Kidney (tissue), 22 donors: ENCODE measurements at places on chromosomes 13 and 19. TPM values are rescaled to one million over a fixed set of nuclear protein-coding genes. Genes with fewer than 3 reads are reported as not detected.
A peak's percentile ranks its signal among the peaks of the same experiment; 100 is the strongest.

PCP2 gene
- total RNA-seq: 6.1 TPM

PABPC3 gene
- 0.22 TPM for total RNA-seq

IL17D gene
- 0.44 TPM for total RNA-seq

MAN2B1 gene
- total RNA-seq: 90.5 TPM

HSH2D gene
- total RNA-seq: 7.7 TPM

SLC25A15 gene
- 7.7 TPM for total RNA-seq

ZNF266 gene
- total RNA-seq: 31.4 TPM

SCGB2B2 gene
- total RNA-seq: 1.1 TPM

ZNF888 gene
- 22.6 TPM for total RNA-seq

HNRNPA1L2 gene
- 9.3 TPM for total RNA-seq

DNA sequence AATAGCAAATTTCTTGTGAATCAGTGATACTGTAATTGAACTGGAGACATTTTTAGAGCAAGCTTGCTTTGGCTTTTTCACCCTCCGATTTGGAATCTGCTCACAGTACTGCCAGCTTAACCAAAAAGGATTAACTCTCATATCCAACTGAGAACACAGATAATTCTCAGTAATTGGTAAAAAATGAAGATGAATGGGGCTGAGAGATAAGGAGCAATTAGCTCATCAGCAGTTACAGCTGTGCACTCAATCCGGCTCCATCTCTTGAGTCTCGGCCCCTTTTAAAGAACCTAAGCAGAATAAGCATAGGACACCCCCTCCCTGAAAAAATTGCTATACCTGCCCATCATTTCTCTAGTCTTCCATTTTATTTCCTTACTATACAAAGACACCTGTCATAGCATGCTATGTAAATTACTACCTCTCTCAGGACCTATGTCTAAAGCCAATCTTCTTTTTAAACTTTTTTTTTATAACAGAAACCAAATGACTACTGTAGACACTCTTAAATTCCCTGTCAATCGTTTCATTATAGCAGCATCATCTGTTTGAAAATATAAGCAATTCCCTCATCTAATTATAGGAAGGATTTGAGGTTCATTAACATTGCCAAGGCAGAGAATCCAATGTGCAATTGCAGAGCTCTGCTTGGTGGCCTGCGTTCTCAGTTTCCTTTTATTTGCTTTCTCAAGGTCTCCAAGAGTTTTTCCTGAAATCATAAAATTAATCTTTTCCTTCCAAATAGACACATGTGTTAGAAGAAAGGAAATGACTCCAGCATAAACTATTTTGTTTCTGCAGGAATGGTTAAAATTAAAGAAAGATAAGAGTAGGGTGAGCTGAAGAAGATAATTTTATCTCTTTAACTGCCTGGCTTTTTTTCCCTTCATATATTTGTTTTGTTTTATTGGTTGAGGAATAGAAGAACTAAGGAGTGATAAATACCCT is 242.1 kb downstream of the DACH1 start:
- DNase-seq: no peak

DNA sequence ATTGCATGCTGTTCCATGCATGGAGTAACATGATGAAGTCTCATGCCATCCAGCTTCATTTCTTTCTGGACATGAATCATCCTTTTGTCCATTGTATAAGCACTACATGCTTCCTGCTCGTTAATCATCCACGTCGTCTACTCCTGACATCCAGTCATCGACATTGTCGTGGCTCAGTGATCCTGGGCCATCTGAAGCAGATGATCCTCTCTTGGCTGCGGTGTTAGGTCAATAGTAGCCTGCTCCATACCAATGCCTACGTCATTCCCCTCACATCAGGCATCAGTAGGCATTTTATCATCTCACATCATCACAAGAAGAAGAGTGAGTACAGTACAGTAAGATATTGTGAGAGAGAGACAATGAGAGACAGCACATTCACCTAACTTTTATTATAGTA is 7.9 kb upstream of the MYO16 start:
- DNase-seq: no peak

DNA sequence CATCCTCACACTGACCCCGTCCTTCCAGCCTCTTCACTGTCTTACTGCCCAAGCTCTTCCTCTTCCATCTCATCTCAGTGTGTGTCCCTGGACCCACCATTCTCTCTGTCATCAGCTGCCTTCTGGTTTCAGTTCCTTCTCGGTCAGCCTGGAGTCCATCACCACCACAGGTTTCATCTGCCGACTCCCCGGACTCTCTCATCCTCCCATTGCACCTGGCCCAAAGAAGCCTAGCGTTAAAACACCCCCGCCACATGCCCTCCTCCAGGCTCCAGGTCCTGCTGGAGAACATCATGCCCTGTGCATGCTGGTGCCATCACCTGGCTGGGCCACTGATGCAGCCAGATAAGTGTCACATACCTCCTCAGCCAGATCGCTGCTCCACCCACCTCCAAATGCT is 122.1 kb upstream of the GPR12 start:
- no peak for DNase-seq

GRCh38 chr13:45446181-45446580 is 18.6 kb upstream of the COG3 start:
- DNase-seq: no peak

DNA sequence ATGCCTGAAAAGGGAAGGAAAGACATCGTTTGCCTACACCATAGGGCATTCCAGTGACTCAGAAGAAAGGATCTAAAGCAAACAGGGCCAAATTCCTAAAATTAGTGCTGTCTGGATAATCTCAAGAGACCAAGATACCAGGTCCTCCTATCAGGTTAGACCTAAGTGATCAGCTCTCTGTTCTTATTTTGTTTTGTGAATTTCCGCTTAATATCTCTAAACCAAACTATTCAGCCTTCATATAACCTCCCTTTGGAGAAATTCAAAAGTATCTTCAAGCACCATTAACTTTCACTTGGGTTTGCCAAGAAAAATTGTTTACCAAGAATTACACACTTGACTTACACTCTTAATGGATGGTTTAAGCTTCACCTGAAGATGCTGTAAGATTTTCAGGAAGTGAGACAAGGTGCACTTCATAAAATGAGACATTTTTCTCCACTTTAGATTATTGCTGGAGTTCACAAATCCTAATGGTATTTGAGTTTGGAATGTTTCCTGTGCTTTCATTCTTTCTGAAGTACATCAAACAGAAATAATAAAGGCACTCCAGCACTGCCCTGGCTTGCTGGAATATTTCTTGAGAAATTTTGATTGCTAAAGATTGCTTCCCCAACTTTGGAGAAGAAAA is 376.1 kb downstream of the LMO7 start:
- no peak for DNase-seq

GRCh38 chr19:49315111-49315510 is 9.9 kb downstream of the SLC6A16 start:
- no peak for DNase-seq

DNA sequence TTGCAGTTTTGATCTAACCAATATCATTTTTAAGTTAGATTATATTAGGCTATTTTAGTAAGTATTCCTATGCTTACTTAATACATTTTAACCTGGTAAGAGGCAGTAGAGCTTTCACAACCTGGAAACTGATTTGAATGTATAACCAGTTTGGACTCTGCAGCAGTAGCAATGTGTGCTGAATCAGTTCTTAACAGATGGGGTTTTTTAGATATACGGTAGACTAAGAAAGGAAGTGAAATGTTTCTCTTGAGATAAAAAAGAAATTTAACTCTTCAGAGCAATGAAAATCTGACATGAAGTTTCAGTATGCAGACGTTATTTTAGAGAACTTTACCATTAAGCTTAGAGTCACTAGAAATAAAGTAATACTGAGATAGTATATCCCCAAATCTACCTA is 2.7 kb downstream of the NBEA start:
- peak; percentile 26 for DNase-seq

- no peak for DNase-seq
These were observed 303.6 kb downstream of the KCNRG start for GRCh38 chr13:50318887-50319286.

GRCh38 chr19:13604902-13605586 is 98.8 kb upstream of the CACNA1A start:
- DNase-seq: no peak

GRCh38 chr13:27790523-27790922 is 1.8 kb upstream of the GSX1 start:
- DNase-seq: no peak

DNA sequence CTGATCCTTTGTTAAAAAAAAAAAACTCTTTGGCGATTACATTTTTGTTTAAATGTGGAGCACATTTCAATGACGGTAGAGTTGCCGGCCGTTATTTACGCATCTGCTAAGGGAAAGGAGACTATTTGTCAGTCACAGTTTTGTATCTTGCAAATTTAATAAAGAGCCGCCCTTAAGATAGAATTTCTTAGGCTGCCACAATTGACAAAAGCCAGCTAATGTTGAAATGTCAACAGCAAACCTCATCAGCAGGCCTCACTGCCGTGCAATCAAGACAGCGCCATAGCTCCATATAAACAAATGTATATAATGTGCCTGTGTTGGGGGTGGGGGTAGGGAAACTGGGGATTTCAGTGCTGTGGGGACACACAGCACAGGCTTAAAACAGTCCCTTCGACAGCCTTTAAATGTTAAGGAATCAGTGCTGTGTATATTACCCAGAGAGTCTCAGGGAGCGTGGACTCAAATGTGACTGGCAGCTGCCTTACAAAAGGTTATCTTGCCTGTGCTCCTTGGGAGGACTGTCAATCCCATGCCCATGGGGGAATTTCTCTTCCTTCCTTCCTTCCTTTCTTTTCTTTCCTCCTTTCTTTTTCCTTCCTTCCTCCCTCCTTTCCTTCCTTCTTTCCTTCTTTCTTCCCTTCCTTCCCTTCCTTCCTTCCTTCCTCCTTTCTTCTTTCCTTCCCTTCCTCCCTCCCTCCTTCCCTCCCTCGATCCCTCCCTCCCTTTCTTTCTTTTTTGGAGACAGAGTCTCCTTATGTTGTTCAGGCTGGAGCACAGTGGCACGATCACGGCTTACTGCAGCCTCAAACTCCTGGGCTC is 108.0 kb downstream of the URI1 start:
- DNase-seq: no peak
